Common myeloid progenitor, CD34-positive (primary cell): ENCODE measurements at places on chromosomes 3 and 15.
A peak's percentile ranks its signal among the peaks of the same experiment; 100 is the strongest.

DNA sequence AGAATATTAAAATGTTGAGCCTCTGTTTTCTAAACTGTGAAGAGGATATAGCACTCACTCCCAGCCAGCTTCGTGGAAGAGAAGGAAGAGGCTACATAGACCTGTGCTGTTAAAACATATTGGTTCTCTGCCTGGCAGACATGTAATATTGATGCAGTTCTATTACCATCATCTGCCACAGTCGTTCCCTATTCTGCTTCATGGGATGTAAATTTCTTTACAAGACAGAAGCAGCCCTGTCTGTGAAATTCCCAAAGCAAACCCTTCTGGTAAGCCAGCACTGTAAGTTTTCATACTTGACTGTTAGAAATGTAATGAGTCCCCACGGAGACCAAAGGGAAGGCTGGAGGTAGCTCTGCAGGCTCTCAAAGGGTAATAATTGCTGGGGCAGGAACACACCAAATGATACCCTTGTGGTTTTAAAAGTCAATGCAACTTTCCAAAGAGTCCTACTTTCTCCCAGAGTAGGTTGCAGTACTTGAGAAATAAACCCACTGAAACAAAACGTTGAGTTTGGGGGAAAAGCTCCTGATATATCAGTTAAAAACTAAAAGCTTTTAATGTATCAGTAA is 129.9 kb upstream of the HES1 start:
- no peak for DNase-seq
- H3K27ac ChIP-seq = no peak overlapping the region
- H3K4me3 ChIP-seq = no peak overlapping the region
- H3K27me3 ChIP-seq = peaks cover 7% of the 10 kb centered on the region

- DNase-seq = no peak
- H3K36me3 ChIP-seq = no peaks in the 10 kb centered on the region
- H3K27me3 ChIP-seq = peaks cover 3% of the 10 kb centered on the region
- H3K4me3 ChIP-seq = no peak overlapping the region
Measured at GRCh38 chr3:127120851-127121647, 71.9 kb upstream of the PRR23E start.

DNA sequence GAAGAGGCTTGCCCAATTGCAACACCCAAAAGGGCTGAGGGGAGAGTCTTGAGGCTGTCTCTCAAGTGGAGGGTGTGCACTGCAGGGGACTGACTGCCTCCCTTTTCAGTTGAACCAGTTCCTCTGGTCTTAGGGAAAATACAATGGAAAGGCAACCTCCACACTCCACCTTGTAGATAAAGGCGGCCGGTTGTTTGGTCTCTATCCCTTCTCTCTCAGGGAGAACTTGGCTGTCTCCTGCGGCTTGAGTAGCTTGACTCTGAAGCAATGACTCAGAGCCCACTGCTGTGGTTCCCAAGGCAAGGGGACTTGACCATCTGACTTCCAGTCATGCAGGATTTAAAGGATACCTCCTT is 143.2 kb upstream of the UMPS start:
- peaks cover 27% of the 10 kb centered on the region for H3K4me1 ChIP-seq
- peaks cover 53% of the 10 kb centered on the region for H3K27me3 ChIP-seq
- no peaks in the 10 kb centered on the region for H3K36me3 ChIP-seq
- H3K27ac ChIP-seq = no peak overlapping the region

DNA sequence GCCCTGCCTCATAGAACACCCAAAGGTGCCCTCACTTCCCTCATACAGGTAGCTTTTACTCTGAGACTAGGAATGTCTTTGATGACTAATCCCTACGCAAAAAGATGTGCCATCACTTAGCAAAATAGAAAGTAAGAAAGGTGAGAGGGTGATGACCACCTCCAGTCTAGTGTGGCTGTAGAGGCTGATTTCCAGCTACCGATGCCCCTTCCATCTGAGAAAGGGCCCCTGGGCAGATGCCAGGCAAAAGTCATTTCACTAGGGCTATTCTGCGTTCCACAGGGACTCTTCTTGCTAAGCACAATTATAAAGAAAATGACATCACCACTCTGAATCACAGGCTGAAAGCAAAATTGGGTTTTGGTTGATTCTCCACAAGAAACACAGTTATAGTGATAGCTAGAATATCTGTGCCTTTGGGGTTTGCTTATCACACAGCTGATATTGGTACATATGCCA is 77.4 kb downstream of the RBPMS2 start:
- H3K36me3 ChIP-seq = peaks cover 17% of the 10 kb centered on the region
- H3K27me3 ChIP-seq = no peaks in the 10 kb centered on the region
- peaks cover 49% of the 10 kb centered on the region for H3K4me1 ChIP-seq
- no peak overlapping the region for H3K4me3 ChIP-seq
- H3K27ac ChIP-seq = no peak overlapping the region

- DNase-seq = no peak
- no peaks in the 10 kb centered on the region for H3K36me3 ChIP-seq
- peaks cover 55% of the 10 kb centered on the region for H3K27me3 ChIP-seq
- peaks cover 15% of the 10 kb centered on the region for H3K4me1 ChIP-seq
- H3K4me3 ChIP-seq = no peak overlapping the region
Measured at GRCh38 chr15:59436774-59437141, 1.2 kb upstream of the FAM81A start.

DNA sequence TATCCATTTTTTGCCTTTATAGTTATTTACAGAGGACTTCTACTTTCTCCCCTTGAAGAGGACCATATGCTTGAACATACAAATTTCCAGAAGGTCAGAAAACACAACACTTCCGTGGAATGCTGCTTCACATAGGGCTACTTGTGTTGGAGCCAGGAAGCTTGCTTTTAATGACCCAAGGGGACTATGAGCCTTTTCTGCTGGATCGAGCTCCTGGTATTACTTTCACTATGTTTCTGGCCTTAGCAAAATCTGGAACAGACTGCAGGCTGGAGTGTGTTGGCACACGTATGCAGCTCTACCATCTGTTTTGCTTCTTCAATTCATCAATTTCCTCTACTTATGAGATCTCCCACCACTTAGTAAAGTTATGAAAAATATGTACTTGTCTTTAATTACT is 69.3 kb upstream of the CBLB start:
- no peak overlapping the region for H3K27ac ChIP-seq
- no peaks in the 10 kb centered on the region for H3K27me3 ChIP-seq
- DNase-seq = no peak
- H3K4me1 ChIP-seq = no peaks in the 10 kb centered on the region
- H3K4me3 ChIP-seq = no peak overlapping the region

DNA sequence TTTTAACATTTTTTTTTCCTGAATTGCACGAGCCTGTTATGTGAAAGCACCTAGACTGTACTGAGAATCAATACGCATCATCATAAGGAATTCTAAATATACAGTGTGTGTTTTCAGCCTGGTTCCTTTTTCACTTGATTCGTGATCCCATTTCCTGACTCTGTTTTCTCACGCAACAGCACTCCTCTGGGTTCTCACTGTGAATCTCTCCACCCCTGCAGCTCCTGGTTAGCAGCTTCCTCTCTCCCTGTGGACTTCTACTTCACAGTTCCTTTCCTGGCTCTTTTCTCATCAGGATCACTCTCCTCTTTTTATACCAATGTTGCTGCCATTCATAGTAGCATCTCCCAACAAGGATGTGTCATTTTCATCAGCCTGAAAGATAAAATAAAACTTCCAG is 297.2 kb downstream of the CADM2 start:
- no peaks in the 10 kb centered on the region for H3K4me1 ChIP-seq
- DNase-seq = no peak
- H3K4me3 ChIP-seq = no peak overlapping the region
- H3K36me3 ChIP-seq = no peaks in the 10 kb centered on the region
- H3K27me3 ChIP-seq = no peaks in the 10 kb centered on the region
- H3K27ac ChIP-seq = no peak overlapping the region

GRCh38 chr3:19455546-19455945 is 307.2 kb downstream of the KCNH8 start:
- H3K36me3 ChIP-seq = no peaks in the 10 kb centered on the region
- H3K27ac ChIP-seq = no peak overlapping the region
- H3K27me3 ChIP-seq = no peaks in the 10 kb centered on the region

DNA sequence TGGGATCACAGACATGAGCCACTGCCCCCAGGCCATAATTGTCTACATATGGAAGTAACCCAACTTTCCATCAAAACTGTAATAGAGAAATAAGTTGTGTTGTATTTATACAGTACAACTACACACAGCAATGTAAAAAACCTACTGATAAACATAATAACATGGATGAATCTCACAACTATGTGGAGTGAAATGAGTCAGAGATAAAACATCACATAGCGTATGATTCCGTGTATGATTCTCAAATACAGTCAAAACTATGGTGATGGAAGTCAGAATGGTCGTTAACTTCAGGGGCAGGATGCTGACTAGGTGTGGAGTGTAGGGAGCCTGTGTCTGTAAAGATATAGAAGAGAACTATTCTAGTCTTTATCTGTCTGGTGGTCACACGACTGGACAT is 332.7 kb upstream of the SLCO3A1 start:
- H3K4me3 ChIP-seq = no peak overlapping the region
- H3K27me3 ChIP-seq = no peaks in the 10 kb centered on the region
- H3K4me1 ChIP-seq = no peaks in the 10 kb centered on the region
- H3K27ac ChIP-seq = no peak overlapping the region

- H3K36me3 ChIP-seq = no peaks in the 10 kb centered on the region
- no peak for DNase-seq
- H3K4me1 ChIP-seq = no peaks in the 10 kb centered on the region
- H3K4me3 ChIP-seq = no peak overlapping the region
- H3K27me3 ChIP-seq = no peaks in the 10 kb centered on the region
- H3K27ac ChIP-seq = no peak overlapping the region
Measured at GRCh38 chr15:60763688-60764087, 284.7 kb upstream of the ICE2 start.

DNA sequence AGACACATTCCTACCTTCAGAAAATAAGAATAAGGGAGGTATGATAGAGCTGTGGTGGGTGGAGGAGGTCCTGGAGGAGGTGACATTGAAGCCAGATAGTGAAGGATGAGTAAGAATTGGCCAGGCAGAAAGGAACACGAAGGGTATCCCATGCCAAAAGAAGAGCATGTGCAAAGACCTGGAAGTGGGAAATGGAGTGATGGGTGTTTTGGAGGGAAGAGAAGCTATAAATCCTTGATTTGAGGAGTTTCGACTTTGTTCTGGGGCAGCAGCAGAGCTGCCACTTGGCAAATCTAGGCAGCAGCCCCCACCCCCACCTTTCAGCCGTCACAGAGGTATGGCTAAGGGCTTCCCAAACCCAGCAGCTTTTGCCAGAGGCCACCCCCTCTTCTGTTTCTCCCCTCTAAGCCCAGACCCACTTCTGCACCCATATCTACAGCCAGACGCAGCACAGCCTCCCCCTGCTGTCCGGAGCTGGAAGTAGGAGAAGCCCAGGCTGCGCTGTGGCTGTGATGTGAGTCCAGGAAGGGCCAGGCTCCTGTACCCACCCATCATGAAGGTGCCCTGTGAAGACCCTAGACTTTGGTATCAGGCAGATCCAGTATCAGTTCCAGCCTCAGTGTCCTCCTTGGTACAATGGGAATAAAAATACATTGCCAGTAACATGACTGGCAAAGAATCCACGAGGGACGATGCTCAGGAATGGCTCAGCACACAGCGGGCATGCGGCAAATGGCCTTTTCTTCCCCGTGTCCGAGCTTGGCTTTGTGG is 188.7 kb upstream of the LINGO1 start:
- no peaks in the 10 kb centered on the region for H3K36me3 ChIP-seq
- peaks cover 14% of the 10 kb centered on the region for H3K4me1 ChIP-seq
- H3K27me3 ChIP-seq = peaks cover 22% of the 10 kb centered on the region
- DNase-seq = peak; percentile 82
- H3K27ac ChIP-seq = no peak overlapping the region

GRCh38 chr3:58143417-58144055 is 67.2 kb downstream of the DNASE1L3 start:
- no peaks in the 10 kb centered on the region for H3K4me1 ChIP-seq
- H3K27ac ChIP-seq = no peak overlapping the region
- H3K36me3 ChIP-seq = peaks cover 22% of the 10 kb centered on the region
- no peak for DNase-seq
- no peaks in the 10 kb centered on the region for H3K27me3 ChIP-seq
- H3K4me3 ChIP-seq = no peak overlapping the region

DNA sequence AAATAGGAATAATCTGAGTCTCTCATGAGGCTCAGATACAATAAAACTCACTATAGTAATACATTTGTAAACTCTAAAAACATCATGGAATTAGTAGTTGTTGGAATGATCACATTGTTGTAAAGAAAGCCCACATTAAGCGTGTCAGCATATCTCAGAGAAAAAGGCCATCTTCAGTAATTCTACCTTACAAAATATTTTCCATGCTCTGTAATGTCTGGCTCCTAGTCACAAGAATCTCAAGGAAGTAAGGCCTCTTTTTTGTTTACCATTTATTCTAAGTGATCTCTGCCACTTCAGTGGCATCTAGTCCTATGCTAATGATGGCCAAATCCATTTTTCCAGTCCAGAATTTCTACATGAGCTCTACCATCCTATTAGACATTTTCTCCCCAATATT is 240.2 kb upstream of the ZNF717 start:
- H3K4me1 ChIP-seq = no peaks in the 10 kb centered on the region
- H3K36me3 ChIP-seq = no peaks in the 10 kb centered on the region
- no peak overlapping the region for H3K4me3 ChIP-seq
- no peak overlapping the region for H3K27ac ChIP-seq

DNA sequence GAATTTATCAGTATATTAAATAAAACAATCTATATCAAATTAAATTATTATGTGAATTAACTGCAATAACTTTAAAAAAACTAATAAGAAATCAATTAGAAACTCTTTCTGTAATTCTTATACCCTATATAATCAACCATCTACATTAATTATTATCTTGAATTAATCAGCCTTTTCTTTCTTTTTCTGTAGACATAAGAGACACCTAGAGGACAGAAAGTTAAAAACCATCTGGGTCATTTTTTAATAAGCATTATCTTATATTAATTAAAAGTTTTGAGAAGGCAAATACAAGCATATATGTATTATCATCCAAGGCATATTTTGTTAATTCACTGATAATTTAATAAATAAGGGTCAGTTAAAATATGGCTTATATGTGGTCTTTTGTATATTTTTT is 24.2 kb upstream of the SLC25A26 start:
- H3K27ac ChIP-seq = no peak overlapping the region
- no peak overlapping the region for H3K4me3 ChIP-seq
- peaks cover 21% of the 10 kb centered on the region for H3K27me3 ChIP-seq
- peaks cover 7% of the 10 kb centered on the region for H3K4me1 ChIP-seq
- DNase-seq = no peak
- no peaks in the 10 kb centered on the region for H3K36me3 ChIP-seq

- peak; percentile 55 for DNase-seq
- H3K27me3 ChIP-seq = no peaks in the 10 kb centered on the region
- H3K36me3 ChIP-seq = no peaks in the 10 kb centered on the region
- peak overlapping the region; percentile 15 for H3K27ac ChIP-seq
- peak overlapping the region; percentile 92 for H3K4me3 ChIP-seq
- H3K4me1 ChIP-seq = peaks cover 23% of the 10 kb centered on the region
Measured at GRCh38 chr3:33439546-33440327, 468 bp downstream of the UBP1 start.

DNA sequence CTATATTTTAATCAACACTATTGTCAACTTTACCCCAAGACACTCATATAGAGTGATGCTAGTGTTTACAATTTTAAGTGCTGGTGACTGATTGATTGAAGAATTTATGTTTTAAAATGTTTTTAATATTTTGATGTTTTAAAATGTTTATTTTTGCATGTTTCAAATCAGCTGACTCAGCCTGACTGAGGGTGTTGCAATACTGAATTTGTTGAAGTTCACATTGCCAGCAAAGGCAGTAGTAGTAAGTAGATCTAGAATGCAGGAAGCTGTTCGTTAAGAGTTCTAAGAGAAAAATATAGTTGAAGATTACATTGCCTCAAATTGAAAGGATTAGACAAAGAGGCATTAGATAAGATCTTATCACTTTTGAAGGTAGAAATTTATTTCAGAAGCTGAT is 977.6 kb downstream of the IGSF11 start:
- no peak for DNase-seq
- no peak overlapping the region for H3K27ac ChIP-seq
- no peaks in the 10 kb centered on the region for H3K27me3 ChIP-seq
- no peaks in the 10 kb centered on the region for H3K36me3 ChIP-seq
- H3K4me3 ChIP-seq = no peak overlapping the region
- no peaks in the 10 kb centered on the region for H3K4me1 ChIP-seq
